Activated CD4-positive, alpha-beta T cell treated with anti-CD3 and anti-CD28 coated beads, Interleukin-2, amount 10 ng/mL, durations not matched to agents 24 days and 14 days (primary cell): ENCODE measurements at places on chromosomes 2 and 18. TPM values are rescaled to one million over a fixed set of nuclear protein-coding genes. Genes with fewer than 3 reads are reported as not detected.

GRCh38 chr2:133780099-133780996, 212.1 kb upstream of the NCKAP5 start:
- H3K27me3 ChIP-seq, result no peaks in the 10 kb centered on the region
- H3K36me3 ChIP-seq, result no peaks in the 10 kb centered on the region
- peak; percentile 75 for DNase-seq
- no peak overlapping the region for H3K27ac ChIP-seq
- no peaks in the 10 kb centered on the region for H3K4me1 ChIP-seq
- no peak overlapping the region for H3K4me3 ChIP-seq

Gene DSC3
- total RNA-seq, result not detected in 2 replicates

DNA sequence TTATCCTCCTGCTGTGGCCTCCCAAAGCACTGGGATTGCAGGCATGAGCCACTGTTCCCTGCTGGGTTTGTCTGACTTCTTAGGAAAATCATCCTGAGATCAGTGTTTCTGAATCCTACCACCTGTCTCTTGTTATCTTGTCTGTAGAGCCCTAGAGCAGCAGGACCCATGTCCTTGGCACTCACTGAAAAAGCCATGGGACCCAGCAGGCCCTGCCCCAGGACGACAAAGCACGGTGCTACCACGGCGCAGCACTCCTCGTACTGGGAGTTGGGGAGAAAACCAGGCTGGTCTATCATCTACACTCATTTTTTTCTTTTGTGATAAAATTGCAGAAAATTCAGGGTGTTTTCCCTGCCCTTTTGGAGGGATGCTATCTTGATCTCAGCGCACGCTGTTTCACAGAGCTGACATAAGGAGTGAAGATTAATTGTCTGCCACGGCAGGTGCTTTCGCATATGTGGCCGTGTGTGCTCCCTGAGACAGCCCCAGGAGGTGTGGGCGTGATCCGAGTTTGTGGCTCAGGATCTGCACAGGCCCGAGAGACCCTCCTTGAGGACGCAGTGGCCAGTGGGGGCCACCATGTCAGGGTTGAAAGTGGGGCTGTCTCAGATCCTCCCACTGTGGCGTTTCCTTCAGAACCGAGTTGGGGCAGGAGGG, 179.1 kb downstream of the LDLRAD4 start:
- no peak for DNase-seq
- peaks cover 9% of the 10 kb centered on the region for H3K4me1 ChIP-seq
- no peaks in the 10 kb centered on the region for H3K27me3 ChIP-seq
- no peak overlapping the region for H3K27ac ChIP-seq
- H3K36me3 ChIP-seq, result no peaks in the 10 kb centered on the region

GRCh38 chr2:120436885-120437603, 91.1 kb downstream of the INHBB start:
- no peak overlapping the region for H3K27ac ChIP-seq
- no peak overlapping the region for H3K4me3 ChIP-seq
- H3K4me1 ChIP-seq, result no peaks in the 10 kb centered on the region
- H3K36me3 ChIP-seq, result no peaks in the 10 kb centered on the region
- DNase-seq, result peak; percentile 70

DNA sequence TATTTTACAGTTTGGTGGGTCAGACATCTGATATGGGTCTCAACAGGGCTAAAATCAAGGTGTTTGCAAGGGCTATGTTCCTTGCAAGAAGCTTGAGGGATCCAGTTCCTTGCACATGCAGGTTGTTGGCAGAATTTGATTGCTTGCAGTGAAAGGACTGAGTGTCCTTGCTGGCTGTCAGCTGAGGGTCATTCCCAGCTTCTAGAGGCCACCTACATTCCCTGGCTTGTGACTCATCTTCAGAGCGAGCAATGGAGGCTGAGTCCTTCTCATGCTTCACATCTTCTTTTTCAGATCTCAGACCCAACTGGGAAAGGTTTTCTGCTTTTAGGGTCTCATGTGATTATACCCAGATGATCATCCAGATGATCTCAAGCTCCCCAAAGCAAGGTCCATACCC, 12.4 kb downstream of the MEX3C start:
- H3K4me3 ChIP-seq, result no peak overlapping the region
- no peak for DNase-seq
- H3K27me3 ChIP-seq, result no peaks in the 10 kb centered on the region
- peaks cover 33% of the 10 kb centered on the region for H3K36me3 ChIP-seq

DNA sequence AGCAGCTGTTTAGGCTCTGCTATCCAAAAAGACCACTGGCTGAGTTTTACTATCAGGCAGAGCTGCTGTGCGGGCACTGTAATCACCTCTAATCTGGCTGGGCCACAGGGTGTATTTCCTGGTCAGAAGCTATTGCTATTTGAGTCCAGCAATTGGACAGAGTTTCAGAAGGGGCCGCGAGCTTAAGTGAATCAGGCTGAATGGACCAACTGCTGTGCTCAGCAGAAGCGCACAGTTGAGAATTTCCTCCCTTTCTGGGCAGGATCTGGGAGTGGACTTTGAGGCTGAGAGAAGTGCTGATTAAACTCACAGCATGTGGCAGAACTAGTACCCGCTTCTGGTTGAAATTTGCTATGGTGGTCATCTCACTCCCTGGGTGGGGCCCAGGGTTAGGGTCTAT, 251.8 kb downstream of the INSIG2 start:
- H3K4me3 ChIP-seq, result no peak overlapping the region
- no peaks in the 10 kb centered on the region for H3K4me1 ChIP-seq
- H3K36me3 ChIP-seq, result no peaks in the 10 kb centered on the region
- H3K27ac ChIP-seq, result no peak overlapping the region

Gene APCDD1
- total RNA-seq, result not detected in 2 replicates

GRCh38 chr2:135821190-135821589, 15.8 kb downstream of the LCT start:
- DNase-seq, result no peak
- peak overlapping the region; percentile 74 for H3K4me3 ChIP-seq
- H3K27ac ChIP-seq, result peak overlapping the region; percentile 72
- peaks cover 40% of the 10 kb centered on the region for H3K4me1 ChIP-seq
- peaks cover 25% of the 10 kb centered on the region for H3K36me3 ChIP-seq
